ENCODE measurements at places on chromosomes 1 and 21.
A peak's percentile ranks its signal among the peaks of the same experiment; 100 is the strongest.

- DNase-seq = no peak
Measured at GRCh38 chr1:85650645-85651044, 57.6 kb downstream of the ZNHIT6 start.

- DNase-seq = no peak
Measured at GRCh38 chr1:78040484-78041089, 5.2 kb upstream of the GIPC2 start.

DNA sequence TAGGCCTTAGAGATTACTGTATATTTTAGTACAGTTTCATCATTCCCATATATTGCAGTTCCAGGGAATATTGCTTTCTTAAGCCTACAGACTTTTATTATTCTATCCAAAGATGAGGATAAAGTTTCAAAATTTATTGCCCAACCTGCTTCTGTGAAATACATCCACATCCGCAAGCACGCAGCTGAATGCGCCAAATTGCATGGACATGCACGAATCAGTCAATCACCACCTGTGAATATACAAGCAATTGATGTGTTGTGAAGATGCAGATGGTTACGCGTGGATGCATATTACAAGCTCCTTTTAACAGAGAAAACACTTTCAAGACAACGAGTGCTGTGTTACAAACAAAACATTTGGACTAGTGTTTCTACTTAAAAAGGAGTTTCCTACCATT is 577.8 kb upstream of the PLXNA2 start:
- DNase-seq = no peak

DNA sequence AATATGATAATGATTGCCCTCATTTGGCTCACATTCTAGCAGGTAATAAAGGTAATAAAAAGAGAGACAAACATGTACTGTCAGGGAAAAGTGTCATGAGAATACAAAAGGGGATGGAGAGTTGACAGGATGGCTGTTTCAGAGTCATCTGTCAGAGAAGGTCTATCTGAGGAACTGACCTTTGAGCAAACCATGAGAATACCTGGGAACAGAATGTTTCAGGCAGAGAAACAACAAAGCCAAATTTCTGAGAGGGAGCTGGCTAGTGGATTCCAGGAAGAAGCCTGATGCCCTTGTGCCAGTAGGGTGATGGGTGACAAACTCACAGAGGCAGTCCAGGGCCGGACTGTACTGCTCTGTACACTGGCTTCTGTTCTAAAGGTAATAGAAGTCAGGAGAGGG is 107.2 kb downstream of the C1orf21 start:
- no peak for DNase-seq

DNA sequence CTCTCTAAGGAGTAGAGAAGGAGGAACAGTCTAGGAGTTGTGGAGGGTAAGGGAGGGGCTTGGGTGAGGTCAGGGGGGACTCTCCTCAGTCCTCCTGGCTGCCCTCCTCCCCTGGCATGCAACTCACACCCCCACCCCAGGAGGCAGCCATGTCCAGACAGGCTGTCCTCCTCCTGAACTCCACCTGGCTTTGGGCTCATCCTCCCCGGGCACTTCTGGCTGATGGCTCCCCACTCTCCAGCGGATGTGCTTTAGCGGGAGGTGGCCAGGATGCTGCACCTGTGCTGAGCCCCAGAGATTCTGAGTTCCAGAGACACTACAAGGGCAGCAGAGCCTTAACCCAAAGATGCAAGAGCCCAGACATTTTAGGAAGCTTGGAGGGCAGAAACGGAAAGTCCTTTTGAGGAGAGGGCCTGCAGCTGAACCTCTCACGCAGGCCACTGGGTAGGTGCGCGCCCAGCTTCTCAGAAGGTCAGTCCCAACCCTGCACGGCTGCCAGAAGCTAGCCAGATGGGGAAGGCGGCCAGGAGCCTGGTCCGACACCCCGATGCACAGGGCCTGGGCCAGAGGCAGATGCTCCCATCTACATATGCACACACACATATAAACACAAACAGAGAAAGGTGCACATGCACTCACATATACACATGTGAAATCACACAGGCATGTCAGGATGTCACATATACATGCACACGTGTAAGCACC is 83.4 kb downstream of the PDE9A start:
- no peak for DNase-seq

- DNase-seq = no peak
Measured at GRCh38 chr1:16243215-16243610, 6.2 kb upstream of the CPLANE2 start.

DNA sequence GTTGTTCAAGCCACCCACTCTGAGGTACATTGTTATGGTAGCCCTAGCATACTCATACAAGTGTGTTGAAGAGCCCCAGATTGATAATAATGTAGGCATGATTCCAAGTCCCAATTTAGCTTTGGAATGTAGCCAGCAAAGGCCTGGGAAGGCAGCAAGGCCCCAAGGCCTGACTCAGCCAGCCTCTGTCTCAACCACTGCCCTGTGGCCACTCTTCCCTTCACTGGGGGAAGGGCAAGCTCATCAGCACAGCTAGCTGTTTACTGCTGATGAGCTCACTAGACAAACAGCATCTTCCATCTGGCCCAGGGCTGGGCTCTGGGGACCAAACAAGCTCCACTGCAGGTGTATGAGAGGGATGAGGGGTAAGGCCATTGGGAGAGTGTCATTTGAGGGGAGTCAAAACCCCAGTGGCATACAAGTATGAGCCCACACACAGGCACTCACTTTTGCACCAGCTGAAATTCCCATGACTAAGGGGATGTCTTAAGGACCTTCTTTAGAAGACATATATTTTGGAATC is 2.2 kb upstream of the IRF6 start:
- no peak for DNase-seq

DNA sequence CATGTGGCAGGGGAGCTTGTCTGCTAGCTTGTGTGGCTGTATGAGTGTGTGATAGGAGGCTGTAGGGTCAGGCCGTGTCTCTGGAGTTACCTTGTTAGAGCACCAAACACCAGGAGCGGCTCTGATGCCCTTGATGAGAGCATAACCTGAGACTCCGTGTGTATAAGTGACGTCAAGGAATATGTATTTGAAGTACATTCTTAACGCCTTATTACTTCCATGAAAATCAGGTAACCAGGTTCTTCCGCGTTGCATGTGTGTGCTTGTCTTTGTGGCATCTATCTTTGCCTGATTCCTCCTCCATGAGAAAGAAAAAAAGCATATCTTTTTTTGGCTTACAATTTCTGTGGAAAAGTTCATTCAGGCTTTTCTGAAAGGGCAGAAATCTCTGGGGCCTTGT is 4.6 kb downstream of the OLFML3 start:
- DNase-seq = no peak

DNA sequence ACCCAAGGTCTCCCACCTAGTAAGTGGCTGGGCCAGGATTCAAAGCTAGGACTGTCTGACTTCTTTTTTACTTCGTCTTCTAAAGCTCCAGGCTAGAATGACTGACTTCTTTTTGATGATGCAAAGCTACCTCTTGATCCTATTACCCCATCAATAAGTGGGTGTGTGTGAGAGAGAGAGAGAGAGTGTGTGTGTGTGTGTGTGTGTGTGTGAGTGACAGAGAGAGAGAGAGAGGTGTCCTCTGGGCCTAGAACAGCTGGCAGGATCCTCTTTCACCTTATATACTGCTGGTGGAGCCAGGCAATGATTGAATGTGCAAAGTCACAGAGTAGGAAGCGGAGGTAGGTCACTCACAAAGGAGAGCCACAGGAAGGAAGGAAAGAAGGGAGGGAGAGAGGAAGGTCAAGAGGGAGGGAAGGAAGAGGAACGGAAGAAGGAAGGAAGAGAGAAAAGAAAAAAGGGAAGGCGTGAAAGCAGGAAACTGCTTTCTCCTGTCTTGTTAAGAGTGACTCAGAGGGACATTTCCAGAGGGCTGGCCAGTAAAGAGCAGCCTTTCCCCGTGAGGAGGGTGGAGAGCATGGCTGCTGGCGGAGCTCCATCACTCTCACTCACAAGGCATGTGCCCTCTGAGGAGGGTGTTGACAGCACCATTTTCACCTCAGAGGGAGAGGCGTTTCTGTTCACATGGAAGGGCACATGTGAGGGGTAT is 68.9 kb downstream of the CDC7 start:
- DNase-seq = peak; percentile 25

DNA sequence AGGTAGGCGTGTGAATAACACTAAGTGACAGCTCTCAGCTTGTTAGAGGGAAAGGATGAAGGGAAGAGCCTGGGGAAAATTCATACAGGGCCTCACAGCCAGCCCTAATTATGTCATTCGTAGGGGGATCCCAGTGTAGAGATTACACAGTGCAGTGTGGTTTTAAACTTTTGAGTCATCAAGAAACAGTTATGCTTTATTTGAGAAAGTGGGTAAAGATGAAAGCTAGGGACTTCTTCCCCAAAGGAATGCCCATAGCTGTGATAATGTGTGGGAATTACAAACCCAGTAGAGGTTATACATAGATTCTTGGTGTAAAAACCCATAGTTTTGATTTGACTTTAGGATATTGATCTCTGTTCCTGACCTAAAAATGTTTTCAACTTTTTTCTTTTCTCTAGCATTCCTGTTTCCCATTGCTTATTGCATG is 1.9 kb downstream of the TTF2 start:
- no peak for DNase-seq

DNA sequence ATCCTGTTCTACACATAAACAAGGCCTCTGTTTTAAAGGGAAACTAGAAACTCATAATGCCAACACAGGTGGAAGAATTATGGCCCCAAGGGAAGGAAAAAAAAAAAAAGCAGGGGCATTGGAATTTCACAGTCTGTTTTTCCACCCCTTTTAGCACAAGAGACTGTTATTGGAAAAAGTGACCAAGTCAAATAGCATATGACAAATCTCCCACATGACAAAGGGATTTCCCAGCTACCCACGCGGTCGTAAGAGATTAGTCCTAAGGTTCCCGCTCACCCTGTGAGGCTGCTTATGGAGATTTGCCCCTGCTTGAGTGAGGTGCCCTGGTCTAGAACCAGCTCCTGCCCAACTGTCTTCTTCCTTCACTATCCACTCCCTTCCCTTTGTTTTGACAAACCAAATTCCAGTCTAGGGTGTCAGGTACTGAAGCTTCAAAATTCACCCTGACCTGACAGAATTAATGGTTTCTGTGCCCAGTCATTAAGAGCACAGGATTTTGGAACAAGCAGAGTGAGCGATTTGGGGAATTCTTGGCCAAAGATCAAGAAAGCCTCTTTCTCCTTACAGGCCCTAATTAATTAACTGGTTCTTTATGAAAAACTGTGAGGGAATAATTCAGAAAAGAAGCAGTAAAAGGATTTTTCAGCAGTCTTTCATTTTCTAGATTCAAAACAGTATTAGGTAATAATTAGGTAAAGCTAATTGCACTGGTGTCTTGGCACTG is 107.3 kb downstream of the NMNAT2 start:
- DNase-seq = no peak

GRCh38 chr1:35924838-35925237 is 6.1 kb upstream of the AGO3 start:
- no peak for DNase-seq

GRCh38 chr1:182616130-182617013 is 12.2 kb upstream of the RGS16 start:
- no peak for DNase-seq

DNA sequence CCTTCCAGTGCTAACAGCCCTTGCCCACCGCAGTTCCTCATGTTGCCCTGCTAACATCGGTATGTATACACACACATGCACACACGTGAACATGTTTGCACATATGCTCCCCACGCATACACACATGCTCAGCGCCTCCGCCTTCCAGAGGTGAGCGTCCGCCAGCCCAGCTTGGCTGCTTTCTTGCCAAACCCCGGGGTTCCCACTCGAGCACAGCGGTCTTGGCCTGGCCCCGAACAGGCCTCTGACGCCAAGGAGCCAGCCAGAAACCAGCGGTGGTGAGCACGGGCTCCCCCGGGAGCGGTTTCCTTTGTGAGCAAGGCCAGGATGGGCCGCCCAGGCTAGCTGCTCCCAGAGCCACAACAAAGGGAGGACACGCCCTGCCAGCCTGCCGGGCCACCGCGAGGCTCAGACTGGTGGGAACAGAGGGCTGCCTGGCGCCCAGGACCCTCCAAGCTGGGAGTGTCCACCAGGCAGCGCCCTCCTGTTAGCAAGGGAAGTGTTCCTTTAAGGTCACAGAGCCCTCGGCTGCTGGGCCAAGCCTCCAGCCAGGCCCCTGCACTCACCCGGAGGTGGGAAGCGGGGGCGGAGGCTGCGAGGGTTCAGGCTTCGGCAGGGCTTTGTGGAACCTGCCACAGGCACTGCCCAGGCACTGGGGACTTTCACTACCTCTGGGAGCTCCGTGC is 65.4 kb downstream of the ALPL start:
- DNase-seq = no peak

GRCh38 chr1:25710583-25711347 is 89.2 kb upstream of the SELENON start:
- no peak for DNase-seq

DNA sequence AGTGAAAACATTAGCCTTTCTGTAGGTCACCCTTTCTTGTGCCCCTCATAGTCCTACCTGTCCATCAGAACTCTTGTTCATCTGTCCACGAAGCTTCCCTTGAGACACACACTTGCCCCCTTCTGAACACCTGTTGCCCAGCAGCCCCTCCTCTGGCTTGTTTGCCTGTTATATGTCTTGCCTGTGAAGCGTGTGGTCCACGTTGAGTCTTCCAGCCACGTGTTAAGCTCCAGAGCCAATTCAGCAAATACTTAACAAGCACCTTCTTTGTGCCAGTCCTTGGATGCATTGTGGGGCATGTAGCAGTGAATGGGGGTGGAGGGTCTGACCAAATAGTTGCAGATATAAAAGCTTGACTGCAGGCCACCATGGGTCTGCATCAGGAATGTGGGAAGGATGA is 66.6 kb downstream of the MAN1C1 start:
- no peak for DNase-seq

DNA sequence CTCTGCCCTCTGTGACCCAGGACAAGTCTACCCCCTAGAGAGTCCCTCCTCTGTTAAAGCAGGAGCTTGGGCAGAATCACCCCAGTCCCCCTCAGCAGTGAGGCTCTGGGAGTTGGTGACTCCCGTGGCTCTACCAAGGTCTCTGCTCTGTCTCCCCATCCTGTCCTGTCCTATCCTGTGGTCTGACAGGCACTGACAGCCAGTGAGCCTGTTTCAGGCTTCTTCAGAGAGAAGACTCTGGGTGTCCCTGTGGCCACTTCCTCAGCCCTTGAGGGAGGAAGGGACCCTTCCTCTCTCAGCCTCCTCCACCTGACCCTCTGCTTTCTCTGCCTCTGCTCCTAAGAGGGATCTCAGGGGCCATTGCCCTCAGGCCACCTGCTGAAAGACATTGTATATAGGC is 148.7 kb downstream of the FCRL5 start:
- no peak for DNase-seq

DNA sequence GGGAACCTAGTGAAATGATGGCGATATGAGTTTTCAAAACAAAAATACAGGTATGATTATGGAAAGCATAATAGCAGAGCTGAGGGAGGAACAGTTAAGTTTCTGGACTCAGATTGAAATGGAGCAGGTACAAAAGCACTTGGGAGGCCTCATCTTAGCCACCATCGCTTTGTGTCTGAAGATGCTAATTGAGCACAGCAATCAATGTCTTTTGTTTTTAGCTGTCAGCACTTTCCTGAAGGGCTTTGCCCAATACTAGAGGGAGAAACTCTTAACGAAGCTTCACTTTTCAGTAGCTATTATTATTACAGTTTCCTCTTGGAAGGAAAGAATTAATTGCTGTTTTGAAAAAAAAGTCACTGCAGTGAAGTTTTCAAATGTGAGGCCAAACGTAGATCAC is 348.7 kb downstream of the RWDD3 start:
- DNase-seq = no peak
